ENCODE measurements at places on chromosomes 4 and X.

GRCh38 chr4:41104155-41104554, 110.2 kb downstream of the APBB2 start:
- DNase-seq = no peak

DNA sequence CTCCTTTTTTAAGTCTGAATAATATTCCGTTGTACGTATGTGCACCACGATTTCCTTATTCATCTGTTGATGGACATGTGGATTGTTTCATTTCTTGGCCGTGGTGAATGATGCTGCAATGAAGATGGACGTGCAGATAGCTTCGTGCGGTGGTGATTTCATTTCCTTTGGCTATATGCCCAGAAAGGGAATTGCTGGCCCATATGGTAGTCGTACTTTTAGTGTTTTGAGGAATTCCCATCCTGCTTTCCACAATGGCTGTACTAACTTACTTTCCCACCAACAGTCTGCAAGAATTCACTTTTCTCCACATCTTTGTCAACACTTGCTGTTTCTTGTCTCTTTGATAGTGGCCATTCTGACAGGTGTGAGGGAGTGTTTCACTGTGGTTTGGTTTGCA, 12.8 kb downstream of the ZFP42 start:
- DNase-seq = peak; percentile 60

DNA sequence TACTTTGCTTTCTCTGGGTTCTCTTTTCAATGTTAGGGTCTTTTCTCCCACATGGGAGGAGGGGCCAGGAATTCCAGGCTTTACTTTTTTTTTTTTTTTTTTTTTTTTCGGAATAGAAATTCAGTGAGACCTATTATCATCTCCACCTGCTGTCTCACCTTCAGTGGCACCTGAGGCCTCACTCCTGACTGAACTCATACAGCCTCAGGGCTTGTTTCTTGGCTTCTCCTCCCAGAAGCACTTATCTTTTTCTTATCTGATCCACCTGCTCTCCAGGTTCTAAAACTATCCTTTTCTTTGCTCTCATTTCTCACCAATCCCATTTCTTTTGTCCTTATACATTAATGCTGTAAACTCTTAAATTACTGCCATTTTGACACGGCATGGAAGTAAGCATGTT, 117.3 kb upstream of the PPP3CA start:
- DNase-seq = no peak

DNA sequence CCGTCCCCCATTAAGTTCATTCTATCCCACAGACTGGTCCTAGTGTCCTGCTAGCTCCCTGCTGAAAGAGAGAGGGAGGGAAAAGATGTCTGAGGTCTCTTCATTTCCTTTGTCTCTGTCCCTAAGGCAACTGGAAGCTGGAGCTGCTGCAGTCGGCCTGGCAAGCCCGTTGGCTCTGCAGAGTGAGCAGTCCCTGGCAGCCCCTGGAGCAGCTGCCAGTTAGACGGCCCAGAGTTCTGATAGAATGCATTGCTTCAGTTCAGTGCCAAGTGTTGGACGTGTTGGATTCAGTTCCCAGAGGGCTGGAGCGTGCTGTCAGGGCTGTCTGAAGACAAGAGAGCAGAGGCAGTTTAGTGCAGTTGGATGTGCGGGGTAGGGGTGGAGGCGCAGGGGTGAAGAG, 975 bp downstream of the KCNE5 start:
- no peak for DNase-seq

DNA sequence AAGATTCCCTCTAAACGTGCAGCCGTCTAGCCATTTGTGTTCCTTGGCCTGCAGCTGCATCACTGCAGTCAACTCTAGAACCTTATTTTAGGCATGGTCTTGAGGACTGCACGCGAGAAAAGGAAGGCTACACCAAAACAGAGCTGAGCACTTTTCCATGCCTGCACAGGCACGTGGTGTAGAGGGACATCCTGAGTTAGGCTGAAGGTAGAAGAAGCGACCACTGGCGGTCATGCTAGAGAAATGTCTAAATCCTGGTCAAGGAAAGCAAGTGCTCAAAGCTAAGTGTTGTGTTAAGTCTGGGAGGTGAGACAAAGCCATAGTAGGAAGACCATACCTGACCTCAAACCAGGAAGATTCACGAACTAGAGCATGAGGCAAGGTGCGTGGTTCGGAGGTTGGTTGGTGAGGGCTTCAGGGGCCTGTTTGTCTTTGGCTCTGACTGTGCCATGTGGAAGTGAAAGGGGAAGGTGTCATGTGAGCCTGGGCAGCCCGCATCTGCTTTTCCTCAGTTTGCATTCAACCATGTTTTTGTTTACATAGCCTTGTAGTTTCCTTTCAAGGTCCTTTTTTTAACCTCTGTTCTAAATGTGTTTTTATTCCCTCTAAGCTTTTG, 203.8 kb downstream of the AASDH start:
- no peak for DNase-seq

DNA sequence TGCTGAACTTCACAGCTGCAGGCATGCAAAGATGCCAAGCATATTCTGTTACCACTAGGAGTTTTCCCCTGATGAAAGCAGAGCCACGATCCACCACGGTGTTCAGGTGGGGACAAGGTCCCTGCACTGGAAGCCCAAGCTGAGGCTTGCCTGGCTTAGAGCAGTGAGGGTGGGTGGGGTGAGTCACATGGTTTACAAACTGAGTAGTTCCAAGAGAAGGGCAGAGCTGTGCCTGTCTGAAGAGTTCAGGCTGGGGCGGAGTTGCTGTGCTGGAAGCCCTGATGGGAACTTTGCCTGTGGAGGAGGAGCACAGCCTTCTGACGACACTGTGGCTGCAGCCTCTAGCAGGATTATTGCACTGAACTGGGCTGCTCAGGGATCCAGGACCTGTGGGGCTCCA, 45.5 kb downstream of the FAM9B start:
- DNase-seq = peak; percentile 38
